ENCODE measurements at places on chromosomes 1 and 21.

GRCh38 chr21:42234464-42235241 is 15.7 kb downstream of the ABCG1 start:
- no peak for DNase-seq

GRCh38 chr1:53344921-53345838 is 17.3 kb upstream of the LRP8 start:
- no peak for DNase-seq

- DNase-seq, result no peak
These were observed 27.7 kb downstream of the STYXL2 start for GRCh38 chr1:167121375-167122120.

GRCh38 chr1:242455052-242455361 is 69.5 kb downstream of the PLD5 start:
- no peak for DNase-seq

DNA sequence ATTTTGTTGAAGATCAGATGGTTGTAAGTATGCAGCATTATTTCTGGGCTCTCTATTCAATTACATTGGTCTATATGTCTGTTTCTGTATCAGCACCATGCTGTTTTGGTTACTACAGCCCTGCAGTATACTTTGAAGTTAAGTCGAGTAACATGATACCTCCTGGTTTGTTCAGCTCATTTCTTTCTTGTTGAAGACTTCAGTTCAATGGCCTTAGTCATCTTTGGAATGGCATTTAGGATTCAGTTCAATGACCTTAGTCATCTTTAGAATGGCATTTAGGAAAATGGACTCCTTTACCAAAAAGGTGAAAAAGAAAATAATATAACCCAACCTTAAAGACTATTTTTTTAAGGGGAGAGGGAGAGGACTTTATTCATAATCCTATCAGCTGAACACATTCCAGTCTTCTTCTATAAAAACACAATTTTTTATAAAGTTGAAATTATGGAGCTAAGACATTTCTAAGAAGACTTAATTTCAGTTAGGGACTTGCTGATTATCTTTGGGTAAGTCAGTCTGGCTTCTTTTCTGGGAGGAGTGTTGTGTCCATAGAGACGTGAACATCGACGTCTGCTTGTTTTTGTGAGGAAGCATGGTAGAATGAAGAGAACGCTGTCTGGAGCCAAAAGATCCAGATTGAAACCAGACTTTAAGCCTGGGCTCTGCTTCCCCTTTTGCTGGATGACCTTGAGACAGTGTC is 48.3 kb downstream of the DDR2 start:
- no peak for DNase-seq

DNA sequence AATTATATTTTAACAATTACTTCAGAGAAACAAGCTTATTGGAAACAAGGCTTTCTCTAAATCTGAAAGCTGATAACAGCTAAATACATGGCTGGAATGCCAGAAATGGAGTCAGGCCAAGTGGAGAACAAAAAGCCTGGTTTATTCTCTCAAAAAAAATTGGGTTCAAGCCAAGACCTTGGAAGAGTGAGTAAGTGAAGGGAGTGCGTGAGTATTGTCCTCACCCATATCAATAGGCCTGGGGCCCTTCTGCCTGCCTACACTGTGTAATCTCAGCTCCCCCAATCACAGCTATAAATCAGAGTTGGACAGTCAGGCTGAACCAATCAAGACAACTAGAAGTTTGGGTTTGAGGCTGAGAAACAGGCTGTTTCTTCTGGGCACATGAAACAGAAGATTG is 7.4 kb downstream of the KYAT3 start:
- no peak for DNase-seq

- DNase-seq, result no peak
These were observed 77.2 kb downstream of the ADGRL2 start for GRCh38 chr1:81877940-81878339.

- DNase-seq, result no peak
These were observed 44.9 kb upstream of the TINAGL1 start for GRCh38 chr1:31531177-31531999.

- DNase-seq, result no peak
These were observed 898 bp downstream of the C1orf174 start for GRCh38 chr1:3898994-3899753.

DNA sequence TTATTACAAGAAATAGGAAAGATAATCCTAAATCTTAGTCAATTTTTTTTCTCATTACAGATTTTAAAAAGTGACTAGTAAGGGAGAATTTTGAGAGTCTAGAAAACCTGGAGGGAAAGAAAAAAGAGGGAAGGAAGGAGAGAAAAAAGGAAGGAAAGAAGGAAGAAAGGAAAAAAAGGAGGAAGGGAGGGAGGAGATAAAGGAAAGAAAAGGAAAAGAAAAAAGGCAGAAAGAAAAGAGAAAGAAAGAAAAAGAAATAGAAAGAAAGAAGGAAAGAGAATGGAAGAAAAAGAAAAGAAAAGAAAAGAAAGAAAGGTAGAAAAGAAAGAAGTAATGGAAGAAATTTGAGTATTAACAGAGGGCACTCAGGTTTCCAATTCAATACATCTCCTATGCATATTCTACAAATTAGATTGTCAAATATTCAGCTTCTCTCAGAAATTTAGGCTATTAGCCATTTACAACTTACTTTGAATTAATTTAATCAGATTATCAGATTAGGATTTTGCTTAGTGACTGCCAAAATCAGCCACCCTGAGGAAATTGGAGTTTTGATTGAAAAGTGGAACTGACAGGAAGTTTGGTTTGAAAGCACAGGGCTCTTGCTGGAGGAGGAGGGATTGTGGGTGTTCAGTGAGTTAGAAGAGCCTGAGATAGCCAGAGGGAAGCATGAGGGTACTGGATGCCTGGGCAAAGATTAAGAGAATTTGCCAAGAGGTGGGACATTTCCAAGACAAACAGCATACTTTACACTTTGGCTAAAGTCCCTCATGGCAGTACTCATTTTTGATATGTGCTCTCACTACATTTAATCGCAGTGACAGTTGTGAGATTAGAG is 677.8 kb downstream of the USP25 start:
- DNase-seq, result no peak

GRCh38 chr1:65471213-65471833 is 50.9 kb downstream of the LEPR start:
- DNase-seq, result no peak

- DNase-seq, result no peak
These were observed 11.2 kb upstream of the AK2 start for GRCh38 chr1:33047839-33048305.

GRCh38 chr21:15007716-15008296 is 57.0 kb downstream of the NRIP1 start:
- no peak for DNase-seq

DNA sequence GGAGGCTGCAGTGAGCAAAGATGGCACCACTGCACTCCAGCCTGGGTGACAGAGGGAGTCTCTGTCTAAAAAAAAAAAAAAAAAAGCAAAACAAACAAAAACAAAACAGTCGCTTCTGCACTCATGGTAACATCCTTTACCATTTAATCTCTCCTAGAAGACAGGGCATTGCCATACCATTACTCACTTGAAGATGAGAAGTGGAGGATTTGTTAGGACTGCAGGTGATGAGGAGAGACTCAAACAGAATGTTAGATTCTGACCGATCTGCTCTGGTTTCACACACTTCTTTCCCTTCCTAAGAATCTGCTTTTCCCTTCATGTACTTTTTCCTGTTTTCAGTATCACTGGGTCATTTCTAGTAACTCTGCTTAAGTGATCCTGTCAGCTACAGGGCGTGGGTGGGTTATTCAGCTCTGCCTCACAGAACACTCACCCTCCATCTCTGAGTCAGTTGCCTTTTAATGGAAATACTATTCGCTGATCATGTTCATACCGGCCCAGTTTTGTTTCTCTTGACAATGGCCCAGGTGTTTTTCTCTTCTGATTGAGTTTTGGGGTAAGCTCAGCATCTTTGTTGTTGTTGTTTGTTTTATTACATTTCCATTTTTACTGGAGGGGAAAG is 148.0 kb upstream of the ERG start:
- DNase-seq, result no peak

- no peak for DNase-seq
These were observed 104.6 kb downstream of the DISP1 start for GRCh38 chr1:222919478-222919865.

DNA sequence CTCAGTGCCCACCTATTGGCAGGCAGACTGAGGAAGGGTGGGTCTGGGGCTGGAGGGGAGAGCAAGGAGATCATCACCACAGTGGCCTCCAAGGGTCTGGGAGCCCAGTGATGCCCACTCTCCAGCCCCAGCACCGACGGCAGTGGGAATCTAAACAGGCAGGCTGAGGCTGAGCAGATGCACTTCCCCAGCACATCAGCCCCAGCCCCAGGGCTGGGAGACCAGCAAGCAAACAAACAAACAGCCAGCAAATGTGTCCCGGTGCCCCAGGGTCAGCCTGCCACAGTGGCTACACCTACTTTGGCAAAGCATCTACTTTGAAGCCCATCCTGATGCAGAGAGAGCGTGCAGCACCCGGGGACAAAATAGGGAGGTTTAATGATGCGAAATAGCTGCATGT is 216.3 kb upstream of the ZC3H12A start:
- no peak for DNase-seq

GRCh38 chr1:178928041-178928440 is 57.2 kb upstream of the ANGPTL1 start:
- DNase-seq, result no peak

- DNase-seq, result no peak
These were observed 4.7 kb upstream of the CD55 start for GRCh38 chr1:207316622-207317391.

DNA sequence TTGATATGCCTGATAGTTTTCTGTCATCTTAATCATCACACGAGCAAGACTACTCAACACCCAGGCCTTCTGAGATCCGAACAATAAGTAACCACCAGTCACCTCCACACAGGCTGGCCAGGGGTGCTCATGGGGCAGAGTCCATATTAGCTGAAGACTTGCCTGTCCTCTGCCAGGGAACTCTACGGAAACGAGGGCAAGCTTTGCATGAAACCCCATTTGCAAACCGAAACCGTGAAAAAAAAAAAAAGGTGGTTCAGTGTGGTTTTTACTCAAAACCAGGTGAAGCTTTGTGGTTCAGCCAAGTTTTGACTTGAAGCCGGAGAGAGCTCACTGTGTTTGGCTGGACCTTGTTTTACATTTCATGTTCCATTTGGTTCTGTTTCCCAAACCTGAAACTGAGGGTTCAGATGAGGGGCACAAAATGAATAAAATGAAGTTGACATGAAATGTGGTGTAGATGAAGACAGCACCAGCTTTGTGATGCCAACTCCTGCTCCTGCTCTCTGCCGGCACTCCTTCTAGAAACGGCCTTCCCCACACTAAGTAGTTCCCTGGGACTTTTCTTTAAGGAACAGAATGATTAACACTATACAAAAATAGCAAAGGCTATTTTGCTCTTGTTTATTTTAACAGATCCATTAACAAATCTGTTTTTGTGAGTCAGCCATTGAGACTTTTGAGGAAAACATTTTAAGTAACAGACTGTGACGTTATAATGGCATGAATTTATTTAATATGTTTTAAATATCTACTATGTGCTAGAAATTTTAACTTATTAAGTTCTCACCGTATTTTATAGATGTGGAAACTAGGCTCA is 74.7 kb downstream of the RUNX1 start:
- no peak for DNase-seq

- DNase-seq, result no peak
These were observed 50.2 kb downstream of the PCNX2 start for GRCh38 chr1:233245191-233245765.

GRCh38 chr1:219660666-219661463 is 48.0 kb upstream of the ZC3H11B start:
- no peak for DNase-seq

GRCh38 chr1:219459351-219460080 is 153.4 kb downstream of the ZC3H11B start:
- DNase-seq, result no peak

- no peak for DNase-seq
These were observed 841.5 kb downstream of the KCNT2 start for GRCh38 chr1:195766709-195767108.

DNA sequence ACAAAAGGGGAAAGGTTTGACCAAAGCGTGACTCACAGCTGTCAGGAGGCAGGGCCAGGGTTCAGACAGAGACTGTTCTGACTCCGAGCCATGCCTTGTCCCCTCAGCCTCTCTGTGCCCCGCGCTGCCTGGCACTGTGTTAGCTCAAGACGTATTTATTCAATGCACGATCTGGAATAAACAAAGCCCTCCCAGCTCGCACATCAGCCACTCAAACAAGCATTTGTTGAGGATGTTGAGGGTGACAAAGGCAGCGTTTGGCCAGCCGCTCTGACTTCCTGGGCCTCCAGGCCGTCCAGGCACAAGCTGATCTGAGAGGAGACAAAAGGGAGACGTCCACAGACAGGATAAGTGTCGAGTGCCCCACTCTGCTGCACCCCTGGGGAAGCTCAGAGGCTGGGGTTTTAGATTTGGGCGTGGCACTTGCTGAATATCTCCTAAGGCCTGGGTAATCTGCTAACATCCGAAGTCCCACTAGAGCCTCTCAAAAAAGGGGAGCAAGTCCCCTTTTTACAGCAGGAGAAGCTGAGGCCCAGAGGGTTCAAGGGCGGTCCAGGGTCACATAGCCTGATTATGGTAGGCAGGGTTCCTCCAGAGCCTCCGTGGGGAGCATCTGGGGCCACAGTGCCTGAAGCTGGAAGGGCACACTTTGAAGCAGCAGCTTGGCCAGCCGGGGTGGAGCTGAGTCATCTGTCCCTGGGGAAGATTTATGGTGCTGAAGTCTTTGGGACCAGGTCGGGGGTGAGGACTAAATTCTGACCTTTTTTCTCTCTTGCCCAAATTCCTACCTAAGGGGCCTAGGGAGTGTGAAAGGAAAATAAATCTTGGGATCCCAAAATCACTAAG is 95.9 kb downstream of the SPSB1 start:
- no peak for DNase-seq
